Stimulated activated CD8-positive, alpha-beta memory T cell treated with anti-CD3 and anti-CD28 coated beads, Interleukin-4, amount 100 ng/mL, for 1 hour (primary cell): ENCODE measurements at places on chromosomes 16 and 17.

GRCh38 chr17:57246257-57246656 lies 10.1 kb upstream of the MSI2 start:
- DNase-seq = no peak

DNA sequence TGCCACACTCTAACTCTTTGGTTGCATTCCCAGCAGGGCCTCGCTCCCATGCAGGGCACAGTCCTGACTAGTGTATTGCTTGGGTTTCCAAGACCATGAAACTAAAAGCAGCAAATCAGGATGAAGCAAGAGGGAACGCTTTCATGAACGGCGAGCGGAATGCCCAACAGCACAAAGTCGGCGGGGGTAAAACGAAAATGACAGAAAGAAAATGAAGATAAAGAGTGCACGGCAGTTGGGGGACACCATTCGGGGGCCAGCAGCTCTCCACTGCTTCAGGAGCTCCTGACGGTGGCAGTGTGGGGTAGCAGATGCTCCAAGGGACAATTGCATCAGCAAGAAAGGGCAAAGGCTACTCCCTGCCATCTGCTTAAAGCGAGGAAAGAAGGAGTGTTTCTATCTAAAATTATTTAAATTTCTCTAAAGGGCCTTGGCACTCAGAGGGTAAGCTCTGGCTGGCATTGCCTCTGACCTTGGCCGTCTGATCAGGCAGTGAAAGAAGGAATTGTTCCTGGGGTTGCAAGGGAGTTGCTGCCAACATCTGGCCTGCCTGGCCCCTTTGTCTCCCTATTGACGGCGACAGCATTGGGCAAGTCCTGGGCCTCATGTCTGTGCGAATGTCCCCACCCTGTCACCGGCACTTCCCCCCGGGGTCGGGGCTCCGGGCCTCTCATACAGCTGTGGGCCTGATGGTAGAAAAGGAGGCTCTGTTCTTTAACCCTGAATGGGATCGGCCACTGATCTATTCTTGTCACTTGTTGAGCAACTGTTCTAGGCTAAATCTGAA lies 138.2 kb downstream of the CMIP start:
- DNase-seq = no peak

DNA sequence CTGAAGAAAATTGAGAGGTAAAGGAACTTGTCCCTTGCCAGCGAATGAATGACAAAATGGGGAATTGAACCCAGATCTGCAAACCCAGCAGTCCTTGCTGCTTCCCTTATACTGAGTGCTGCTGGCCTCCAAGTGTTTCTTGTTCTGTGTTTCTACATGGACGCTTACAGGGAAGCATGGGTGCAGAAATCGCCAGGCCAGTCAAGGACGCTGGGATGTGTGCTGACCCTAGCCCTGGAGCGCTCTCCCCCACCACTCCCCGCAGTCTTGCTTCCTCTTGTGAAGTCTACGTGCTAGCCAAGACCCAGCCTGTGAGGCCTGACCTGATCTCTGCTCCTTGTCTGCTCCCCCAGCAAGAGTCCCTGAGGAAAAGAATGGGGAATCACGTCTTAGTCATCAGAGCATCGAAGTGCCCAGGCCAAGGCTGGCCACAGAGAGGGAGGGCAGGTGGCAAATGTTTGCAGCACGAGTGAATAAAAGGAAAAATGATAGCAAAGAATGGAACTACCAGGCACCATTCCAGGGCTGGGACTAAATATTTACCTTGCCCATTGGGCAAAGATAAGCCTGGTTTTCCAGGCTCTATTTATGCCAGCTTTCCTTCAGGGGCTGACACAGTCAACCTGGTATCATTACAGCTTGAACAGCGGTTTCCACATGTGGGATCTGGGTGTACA lies 17.4 kb downstream of the CA4 start:
- DNase-seq = no peak

DNA sequence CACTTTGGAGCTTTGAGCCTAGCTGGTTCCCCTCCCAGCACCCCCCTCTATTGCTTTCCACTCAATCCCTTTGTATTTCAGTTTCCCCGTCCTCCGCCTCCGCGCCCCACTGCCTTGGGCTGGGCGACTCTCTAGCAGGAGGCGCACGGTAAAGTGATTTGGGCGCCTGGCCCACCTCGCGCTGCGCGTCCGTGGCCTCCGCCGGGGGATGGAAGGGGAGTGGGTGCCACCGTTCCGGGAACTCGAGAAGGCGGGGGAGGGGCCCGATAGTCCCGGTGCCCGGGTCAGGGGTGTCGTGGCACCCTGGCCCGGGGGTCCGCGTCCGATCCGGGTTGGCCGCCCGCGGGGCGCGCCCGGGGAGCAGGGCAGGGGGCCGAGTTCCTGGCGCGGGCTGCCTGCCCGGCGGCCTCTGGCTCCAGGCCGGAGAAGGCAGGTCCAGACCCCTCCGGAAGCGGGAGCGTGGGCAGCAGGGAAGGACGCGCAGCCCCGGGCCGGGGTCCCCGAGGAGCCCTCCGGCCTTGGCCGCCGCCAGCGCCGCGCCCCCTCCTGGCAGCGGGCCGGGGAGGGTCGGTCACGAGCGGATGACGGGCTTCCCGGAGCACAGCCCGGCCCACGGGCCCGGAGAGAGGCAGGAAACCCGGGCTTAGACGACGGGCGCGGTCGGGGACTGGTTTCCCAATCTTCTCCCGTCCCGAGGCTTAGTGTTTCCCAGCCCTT lies 15.8 kb downstream of the MEOX1 start:
- DNase-seq = no peak

DNA sequence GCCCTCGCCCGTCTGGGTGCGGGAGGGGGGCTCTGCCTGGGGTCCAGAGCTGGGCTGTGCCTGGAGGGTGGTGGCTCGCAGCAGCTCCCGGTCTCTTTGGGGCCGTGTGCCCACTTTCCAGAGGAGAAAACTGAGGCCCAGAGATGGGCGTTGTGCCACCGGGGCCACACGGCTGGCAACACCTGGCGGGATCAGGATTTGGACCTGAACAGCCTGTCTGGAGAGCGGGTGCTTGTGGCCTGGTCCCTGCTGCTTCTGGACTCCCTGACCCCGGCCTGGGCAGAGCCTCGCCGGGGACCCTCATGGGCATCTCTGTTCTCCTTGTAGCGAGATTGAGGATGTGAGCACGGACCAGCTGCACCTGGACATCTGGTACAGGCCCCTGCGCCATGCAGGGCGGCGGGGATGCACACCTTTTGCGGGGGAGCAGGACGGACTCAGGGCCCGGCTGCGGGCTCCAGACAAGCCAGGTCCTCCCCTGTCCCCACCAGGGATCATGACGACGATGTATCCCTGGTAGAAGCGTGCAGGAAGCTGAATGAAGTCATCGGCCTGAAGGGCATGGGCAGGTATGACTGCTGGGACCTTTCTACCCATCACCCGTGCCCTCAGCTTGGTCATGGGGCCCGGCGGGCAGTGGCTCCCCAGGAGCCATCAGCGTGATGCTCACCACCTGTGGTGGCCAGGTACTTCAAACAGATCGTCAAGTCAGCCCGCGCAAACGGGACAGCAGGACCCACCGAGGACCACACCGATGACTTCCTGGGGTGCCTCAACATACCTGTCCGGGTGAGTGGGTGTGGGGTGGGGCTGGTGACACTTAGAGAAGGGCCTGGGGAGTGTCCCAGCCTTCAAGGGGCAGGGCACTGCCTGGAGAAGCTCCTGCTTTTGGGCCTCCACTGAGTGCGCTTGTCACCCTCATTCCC lies 8.3 kb downstream of the BAIAP3 start:
- DNase-seq = no peak

- no peak for DNase-seq
Measured at GRCh38 chr16:31404353-31405064, 11.4 kb downstream of the ITGAD start.

- DNase-seq = no peak
Measured at GRCh38 chr16:8686031-8686621, 11.7 kb downstream of the ABAT start.

DNA sequence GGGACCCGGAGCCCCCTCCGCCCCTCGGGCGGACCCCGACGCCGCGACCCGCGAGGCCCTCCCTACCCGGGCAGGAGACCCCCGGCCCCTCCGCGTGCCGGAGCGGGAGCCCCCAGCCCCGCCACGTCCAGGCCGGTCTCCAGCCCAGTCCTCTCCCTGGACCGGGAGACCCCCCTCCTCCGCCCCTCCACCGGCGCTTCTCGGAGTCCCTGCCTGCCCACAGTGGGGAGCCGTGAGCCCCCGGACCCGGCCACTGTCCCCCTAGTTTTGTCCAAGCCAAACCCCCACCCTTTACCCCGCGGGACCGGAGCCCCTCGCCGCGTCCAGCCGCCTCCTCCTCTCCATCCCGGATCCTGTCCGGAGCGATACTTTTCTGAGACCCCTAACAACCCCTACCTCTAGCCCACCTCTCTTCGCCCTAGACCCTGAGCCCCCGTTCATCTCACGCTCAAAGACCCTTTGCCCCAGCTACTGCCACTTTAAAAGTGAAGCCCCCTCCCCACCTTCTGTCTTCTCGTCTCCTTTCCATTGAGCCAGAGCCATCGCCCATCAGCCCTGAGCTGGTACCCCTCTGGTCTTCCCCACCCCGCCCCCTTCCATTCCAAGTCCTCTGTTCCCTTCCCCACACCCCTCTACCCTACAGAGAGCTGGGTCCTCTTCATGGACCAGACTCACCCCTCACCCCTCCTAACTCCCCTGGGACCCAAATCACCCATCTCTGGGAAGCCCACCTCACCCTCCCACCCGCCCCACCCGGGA lies 1.0 kb downstream of the NECAB2 start:
- DNase-seq = no peak

DNA sequence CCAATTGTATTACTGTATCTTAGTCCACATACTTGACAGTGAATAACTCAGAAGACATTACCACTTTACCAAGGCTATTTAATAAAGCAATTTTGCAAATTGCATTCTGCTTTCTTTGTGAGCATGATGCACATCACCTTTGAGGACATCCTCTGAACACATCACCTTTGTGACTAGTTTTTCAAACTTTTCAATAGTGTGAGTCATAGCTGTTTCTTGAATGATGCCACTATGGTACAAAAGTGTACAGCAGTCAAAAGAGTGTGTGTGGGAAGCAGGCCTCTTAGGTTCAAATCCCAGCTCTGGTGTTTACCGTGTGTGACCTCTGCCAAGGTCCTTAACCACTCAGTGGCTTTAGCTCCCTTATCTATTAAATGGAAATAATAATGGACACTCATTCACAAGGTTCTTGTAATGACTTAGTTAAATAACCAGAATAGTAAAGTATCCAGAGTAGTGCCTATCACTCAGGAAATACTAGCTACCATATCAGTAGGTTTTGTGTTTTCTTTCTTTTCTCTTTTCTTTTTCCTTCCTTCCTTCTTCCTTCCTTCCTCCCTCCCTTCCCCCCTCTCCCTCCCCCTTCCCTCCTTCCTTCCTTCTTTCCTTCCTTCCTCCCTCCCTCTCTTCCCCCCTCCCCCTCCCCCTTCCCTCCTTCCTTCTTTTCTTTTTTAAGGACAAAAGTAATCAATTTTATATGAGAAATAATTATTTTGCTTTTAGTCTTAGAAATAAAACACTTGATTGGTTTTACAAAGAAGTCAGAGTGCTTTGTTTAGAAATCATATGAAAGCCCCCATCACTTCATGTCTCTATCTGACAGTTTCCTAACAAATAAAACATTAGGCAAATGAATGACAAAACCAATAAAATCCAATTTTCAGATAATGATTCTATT lies 178.9 kb downstream of the MYO1D start:
- no peak for DNase-seq

DNA sequence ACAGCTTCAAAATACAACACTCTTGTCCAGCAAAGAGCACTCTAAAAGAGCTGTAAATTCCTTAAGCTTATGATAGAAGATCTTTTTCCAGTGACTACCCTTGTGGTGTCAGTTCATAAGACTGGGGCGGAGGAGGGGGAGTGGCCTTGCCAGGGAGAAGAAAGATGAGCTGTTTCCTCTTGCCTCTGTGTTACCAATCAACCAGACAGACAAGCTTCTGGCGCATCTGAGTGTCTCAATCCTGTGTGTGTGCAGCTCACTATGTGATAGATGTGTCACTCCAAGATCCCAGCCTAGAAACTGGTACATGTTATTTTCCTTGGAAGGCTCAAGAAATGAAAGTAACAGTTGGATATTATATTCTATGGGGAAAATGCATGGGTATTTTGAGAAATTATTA lies 167.4 kb upstream of the CACNG3 start:
- DNase-seq = no peak

DNA sequence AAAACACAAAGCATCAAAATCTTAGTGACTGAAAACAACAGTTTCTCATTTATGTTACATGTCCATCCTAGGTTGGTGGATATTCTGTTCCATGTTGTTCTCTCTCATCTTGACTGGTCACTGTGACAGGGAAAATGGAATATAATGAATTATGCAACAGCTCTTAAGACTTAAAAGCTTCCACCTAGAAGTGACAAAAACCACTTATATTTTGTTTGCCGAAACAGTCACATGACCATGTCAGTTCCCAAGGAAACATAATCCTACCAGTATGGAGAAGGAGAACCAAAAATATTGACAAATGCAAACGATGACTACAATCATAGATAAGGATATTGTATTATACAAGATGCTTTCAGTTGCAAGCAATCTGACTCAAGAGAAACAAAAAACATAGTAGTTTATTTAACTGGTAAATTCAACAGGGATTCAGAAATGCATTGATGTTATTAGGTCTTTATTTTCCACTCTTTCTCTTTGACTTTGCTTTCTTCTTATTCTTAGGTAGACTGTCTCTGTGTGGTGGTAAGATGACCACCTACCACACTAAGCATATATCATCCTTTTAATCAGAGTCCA lies 103.8 kb downstream of the SSH2 start:
- no peak for DNase-seq

DNA sequence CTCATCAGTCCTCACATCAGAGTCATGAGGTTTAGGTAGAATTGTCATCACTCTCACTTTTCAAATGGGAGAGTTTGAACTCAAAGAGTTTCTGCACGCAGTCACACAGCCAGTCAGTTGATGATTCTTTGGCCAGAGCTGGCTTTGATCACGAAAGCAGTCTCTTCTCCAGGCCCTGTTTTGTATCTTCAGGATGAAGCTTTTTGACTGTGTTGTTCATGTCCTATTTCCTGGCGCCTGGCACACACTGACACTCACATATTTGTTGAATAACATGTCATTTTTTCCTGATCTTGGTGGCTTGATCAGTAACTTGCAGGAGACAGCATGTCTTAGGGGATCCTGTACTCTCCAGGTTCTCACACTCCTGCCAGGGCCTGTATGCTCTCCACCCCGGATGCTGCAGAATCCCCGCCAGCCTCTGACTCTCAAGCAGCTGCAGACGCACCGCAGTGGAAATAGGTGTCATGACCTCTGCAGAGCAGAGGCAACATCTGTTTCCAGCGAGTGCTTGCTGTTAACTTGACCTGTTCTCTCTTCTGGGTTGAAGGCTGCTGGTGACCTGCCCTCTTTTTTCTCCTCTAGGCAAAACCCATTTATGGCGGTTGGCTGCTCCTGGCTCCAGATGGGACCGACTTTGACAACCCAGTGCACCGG lies 33.0 kb downstream of the MPRIP start:
- no peak for DNase-seq
